Activated CD8-positive, alpha-beta memory T cell treated with anti-CD3 and anti-CD28 coated beads, Interleukin-2, amount 50 U/mL, for 4 hours (primary cell): ENCODE measurements at places on chromosomes 2 and 18.

GRCh38 chr2:128028668-128029054 lies 802 bp upstream of the SAP130 start:
- no peak for DNase-seq

GRCh38 chr2:69993708-69994107 lies 32.3 kb upstream of the ASPRV1 start:
- no peak for DNase-seq

- no peak for DNase-seq
Measured at GRCh38 chr2:205025580-205026240, 480.4 kb downstream of the PARD3B start.

DNA sequence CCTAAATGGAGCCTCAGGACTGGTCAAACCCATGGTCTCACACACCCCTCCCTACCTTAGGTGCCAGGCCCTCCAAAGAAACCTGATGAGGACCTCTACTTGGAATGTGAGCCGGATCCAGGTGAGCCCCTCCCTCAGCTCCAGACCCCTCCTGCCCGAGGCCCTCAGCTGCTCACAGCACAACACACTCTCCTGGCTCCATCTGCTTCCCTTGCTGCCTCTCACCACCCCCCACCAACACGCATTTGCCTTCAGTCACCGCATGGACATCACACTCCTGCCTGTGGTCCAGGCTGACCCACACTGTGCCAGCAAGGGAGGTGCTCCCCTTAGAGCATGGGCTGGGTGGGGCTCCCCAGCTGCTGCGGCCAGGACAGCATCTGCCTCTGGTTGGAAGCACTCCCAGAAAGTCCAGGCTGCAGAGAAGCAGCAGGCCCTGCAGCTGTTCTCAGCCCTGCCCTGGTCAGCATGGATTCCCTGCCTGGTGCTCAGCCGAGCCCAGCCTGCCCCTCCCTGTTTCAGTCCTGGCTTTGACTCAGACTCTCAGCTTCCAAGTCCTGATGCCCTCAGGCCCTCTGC lies 15.1 kb downstream of the SH2D6 start:
- DNase-seq = no peak

DNA sequence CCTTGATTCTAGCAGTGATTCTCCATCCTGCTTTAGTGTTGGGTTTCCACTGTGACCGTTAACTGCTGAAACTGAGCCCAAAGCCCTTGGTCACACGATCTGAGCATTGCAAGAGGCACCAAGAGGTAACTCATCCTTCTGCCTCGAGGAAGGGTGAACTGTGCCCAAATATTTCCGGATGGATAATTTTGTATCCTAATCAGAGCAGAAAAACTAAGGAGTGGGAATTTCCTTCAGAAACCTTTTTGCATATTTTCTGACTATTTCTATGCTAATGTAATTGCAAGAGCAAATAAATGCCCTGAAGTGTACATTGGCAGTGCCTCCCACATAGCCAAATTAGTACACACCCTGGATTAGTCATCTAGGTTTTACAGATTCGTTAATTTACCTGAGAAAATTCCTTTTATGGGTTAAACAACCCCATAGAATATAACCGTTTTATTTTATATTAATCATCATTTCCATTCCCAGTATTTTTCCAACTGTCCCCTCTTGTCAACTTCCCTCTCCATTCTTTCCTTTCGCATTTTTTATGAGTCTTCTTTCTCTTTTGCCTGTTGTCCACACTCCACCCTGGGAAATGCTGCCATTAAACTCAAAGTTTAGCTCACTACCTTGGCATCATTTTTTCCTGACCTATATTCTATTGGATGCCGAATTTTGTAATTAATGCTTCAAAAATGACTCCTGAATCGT lies 31.7 kb upstream of the COBLL1 start:
- DNase-seq = no peak

- no peak for DNase-seq
Measured at GRCh38 chr18:77250501-77250925, 865 bp downstream of the GALR1 start.

- no peak for DNase-seq
Measured at GRCh38 chr2:99857867-99858444, 284.4 kb downstream of the AFF3 start.

- no peak for DNase-seq
Measured at GRCh38 chr18:54228364-54228763, 3.9 kb upstream of the MBD2 start.

DNA sequence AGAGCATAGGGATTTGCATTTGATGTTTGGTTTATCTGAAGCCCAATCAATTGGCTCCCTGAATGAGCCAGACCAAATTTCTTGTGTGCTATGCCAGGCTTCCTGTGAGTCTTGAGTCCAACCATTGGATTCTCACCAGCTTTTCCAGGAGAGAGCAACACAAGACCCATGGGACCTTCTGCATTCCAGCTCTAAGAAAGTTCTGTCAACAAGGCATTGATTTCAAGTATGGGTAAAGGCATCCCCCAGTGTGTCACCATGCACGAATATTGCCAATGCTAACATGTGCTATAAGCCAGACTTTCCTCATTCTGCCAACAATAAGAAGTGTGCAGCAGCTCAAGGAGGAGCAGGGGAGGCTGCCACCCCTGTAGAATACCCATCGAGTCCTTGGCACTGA lies 266.6 kb downstream of the ETAA1 start:
- DNase-seq = no peak

- no peak for DNase-seq
Measured at GRCh38 chr2:79833235-79833878, 320.5 kb downstream of the CTNNA2 start.
